NCI-H226 (cell line): ENCODE measurements at places on chromosomes 2 and 18.
A peak's percentile ranks its signal among the peaks of the same experiment; 100 is the strongest.

DNA sequence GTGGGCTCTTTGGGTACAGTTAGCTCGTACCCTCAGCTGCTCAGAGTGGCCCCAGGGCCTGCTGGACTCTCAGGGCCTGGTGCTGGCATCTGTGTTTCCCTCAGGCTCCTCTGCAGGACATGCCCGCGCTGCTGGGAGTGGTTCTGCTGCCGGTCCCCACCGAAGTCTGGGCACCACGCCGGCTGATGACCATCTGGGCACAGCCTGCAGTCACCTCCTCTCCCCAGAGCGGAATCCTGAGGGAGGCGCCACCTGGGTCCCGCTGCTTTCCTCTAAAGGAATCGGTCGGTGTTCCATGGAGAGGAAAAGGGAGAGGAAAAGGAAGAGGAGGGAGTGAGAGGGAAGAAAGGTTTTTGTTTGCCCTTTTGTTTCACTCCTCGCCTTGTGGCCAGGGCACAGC is 43.6 kb downstream of the MC2R start:
- no peak for DNase-seq

GRCh38 chr2:60116161-60116875 is 437.1 kb downstream of the BCL11A start:
- no peak for DNase-seq

- no peak for DNase-seq
Measured at GRCh38 chr2:234514099-234514498, 17.2 kb upstream of the ARL4C start.

- DNase-seq: no peak
Measured at GRCh38 chr2:47521666-47522285, 118.8 kb downstream of the MSH2 start.

DNA sequence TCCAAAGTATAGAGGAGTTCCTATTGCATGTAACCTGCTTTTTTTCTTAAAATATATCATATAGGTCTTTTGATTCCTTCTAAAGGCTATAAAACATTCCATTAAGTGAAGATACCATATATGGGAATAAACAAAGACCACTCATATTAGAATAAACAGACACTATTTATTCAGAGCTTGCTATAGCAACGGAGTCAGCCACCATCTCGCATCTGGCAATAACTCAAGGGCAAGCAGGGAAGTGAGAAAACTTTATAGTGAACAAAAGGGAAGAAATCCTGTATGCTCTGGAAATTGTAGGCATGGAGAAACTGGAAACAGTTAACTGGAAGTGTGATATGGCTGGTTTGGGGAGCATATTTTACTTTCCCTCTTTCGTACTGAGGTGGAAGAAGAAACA is 301.9 kb downstream of the PTH2R start:
- DNase-seq: no peak

- no peak for DNase-seq
Measured at GRCh38 chr2:67877301-67877700, 185.5 kb downstream of the C1D start.

- DNase-seq: no peak
Measured at GRCh38 chr18:13214609-13215008, 4.0 kb upstream of the LDLRAD4 start.

GRCh38 chr2:235701206-235701981 is 207.6 kb downstream of the AGAP1 start:
- no peak for DNase-seq

DNA sequence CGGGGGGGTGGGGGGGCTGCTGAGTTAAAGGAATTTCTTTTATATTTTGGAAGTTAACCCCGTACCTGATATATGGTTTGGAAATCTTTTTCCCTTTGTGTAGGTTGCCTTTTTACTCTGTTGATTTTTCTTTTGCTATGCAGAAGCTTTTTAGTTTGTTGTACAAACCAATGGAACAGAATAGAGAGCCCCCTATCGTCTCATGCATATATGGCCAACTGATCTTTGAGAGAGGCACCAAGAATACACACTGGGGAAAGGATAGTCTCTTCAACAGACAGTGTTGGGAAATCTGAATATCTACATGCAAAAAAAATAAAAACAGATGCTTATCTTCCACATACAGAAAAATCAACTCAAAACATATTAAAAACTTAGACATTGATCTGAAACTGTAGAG is 647.8 kb upstream of the KLHL29 start:
- DNase-seq: no peak

- no peak for DNase-seq
Measured at GRCh38 chr2:134406736-134407135, 152.9 kb downstream of the MGAT5 start.

DNA sequence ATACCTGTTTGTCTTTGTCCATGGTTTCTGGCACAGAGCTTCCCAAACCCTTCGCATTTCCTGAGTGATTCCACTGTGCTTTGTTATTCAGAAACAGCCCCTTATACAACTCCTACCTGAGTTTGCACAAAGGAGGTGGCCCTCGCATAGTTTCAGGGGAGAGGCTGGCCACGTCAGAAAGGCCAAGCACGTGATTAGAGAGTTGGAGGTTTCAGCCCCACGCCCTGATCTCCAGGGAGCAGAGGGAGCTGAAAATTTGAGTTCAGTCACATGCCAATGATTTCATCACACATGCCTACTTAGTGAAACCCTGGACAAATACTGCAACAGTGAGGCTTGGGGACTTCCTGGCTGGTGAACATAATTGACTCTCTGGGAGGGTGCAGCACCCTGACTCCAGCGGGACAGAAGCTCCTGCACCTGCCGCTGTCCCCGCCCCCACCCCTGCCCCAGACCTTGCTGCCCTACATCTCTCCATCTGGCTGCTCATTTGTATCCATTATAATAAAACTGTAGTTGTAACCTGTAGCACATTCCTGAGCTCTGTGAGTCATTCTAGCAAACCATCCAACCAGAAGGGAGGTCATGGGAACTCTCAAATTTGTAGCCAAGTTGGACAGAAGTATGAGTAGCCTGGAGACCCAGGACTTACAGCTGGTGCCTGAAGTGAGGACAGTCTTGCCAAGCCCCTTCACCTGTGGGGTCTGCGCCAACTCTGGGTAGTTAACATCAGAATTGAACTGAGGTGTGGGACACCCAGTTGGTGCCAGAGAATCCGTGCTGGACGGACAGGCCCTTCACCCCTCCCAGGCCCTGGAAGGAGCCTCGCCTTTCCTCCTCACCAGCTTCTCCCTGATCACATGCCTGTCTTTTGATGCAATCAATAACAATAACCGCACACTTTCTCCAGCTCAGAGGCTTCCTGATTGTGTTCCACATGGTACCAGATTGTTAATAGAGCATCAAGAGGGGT is 224.3 kb downstream of the ANAPC1 start:
- DNase-seq: peak; percentile 96

- no peak for DNase-seq
Measured at GRCh38 chr2:69171116-69171896, 158.3 kb downstream of the ANTXR1 start.

GRCh38 chr2:158923180-158923594 is 45.3 kb upstream of the TANC1 start:
- DNase-seq: peak; percentile 17

DNA sequence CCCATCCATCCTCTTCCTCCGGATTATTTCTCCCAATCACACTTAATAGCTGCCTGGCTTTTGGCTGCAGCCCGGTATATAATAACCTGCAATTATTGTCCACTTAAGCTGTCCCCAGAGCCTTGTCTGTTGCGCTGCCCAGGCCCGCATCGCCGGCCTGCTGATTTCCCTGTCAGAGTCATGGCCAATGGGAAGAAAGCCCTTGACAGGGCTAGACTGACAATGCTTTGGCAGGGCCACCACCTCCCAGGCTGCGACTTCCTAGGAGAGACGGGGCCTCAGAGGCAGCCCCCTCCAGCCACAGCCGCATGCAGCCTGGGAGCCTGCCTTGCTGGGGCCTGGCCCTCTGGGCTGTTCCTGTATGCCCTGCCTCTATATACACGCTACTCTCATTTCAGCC is 10.0 kb upstream of the CELF4 start:
- DNase-seq: no peak

DNA sequence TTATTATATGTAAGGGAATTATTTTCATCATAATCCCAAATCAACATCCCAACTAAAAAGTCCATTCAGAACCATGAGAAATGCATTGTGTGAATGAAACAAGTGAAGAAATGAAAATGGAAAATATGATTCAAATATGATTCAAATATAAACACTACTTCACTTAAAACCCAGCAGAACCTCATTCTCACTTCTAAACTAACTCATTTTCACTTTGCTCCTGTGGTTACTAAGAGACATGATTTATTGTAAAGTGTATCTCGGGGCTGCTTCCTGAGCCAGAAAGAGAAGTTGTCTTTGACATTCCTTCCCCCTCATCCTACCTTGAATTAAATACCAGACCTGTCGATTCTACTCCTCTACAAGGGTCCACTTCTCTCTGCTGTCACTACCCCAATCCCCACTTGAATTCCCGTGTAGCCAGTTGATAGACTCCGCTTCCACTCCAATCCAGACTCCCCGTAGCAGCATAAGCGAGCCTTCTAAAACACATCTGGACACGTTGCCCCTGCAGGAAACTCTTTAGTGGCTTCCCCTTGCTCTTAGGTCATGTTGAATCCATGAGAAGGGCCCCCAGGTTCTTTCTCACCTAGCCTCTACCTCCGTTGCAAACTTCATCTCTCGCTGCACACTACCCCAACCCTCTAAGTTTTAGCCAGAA is 697.0 kb upstream of the ID2 start:
- DNase-seq: no peak

DNA sequence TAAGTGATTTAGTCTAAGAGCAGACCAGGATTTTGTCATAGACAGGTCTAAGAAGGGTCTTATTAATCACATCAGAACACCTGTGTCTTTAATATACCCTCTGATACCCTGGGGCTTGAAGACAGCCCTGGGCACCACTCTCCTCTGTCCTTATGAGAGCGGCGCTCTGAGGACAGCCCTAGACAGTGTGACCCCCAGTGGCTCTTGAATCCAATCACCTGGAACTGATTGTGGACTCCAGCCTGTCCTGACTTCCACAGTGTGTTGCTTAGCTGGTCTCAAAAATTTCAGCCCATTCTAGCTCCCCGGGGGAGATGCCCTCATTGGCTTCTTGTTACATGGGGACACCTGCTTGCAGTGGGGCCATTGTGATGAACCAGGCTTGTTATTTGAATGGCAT is 195.8 kb upstream of the SMAD2 start:
- no peak for DNase-seq

DNA sequence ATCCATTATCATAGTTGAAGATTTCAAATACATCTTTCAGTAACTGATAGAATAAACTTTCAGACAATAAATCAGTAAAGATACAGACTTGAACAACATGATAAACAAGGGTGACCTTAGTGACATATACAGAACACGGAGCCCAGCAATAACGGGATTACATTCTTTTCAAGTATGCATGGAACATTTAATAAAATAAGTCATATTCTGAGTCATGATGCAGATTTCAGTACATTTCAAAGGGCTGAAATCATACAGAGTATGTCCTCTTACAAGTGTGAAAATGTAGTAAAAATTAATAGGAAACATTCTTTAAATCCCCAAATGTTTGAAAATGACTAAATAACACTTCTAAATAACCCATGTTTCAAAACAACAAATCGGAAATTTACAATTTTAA is 17.2 kb upstream of the KLHL29 start:
- DNase-seq: no peak

- DNase-seq: no peak
Measured at GRCh38 chr2:188944442-188944841, 29.7 kb upstream of the COL3A1 start.

- no peak for DNase-seq
Measured at GRCh38 chr2:69080071-69080470, 67.1 kb downstream of the ANTXR1 start.

GRCh38 chr2:16640867-16641266 is 24.8 kb downstream of the CYRIA start:
- peak; percentile 35 for DNase-seq
